Stimulated activated naive CD8-positive, alpha-beta T cell treated with anti-CD3 and anti-CD28 coated beads, Interleukin-15, Interleukin-2, amounts not matched to agents 100 U/mL and 50 U/mL, for 24 hours (primary cell): ENCODE measurements at places on chromosomes 16 and 17.

GRCh38 chr17:36027761-36028160, 10.0 kb upstream of the CCL23 start:
- no peak for DNase-seq

DNA sequence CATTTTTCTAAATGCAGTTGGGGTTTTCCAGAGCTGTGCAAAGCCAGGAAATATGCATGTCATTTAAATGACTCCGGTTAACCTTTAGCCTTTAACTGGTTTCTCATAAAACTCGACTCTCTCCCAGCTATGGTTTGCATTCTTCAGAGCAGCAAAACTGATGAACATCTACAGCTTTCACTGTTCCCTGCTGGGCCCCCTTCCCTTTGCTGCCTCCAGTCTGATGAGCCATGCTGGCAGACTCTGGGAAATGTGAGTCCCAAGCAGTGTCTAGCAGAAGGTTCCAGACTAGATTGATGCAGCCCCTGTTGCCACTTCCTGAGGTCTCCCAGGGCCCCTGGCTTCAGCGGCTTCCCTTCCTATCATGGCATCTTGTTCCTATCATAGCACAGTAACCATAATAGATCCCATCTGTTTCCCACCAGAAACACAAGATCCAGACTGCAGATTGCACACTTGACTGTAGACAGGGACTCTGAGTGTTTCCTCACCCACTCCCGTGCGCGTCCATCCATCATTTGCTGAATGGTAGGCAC, 135.4 kb downstream of the CLEC16A start:
- DNase-seq: peak; percentile 48

DNA sequence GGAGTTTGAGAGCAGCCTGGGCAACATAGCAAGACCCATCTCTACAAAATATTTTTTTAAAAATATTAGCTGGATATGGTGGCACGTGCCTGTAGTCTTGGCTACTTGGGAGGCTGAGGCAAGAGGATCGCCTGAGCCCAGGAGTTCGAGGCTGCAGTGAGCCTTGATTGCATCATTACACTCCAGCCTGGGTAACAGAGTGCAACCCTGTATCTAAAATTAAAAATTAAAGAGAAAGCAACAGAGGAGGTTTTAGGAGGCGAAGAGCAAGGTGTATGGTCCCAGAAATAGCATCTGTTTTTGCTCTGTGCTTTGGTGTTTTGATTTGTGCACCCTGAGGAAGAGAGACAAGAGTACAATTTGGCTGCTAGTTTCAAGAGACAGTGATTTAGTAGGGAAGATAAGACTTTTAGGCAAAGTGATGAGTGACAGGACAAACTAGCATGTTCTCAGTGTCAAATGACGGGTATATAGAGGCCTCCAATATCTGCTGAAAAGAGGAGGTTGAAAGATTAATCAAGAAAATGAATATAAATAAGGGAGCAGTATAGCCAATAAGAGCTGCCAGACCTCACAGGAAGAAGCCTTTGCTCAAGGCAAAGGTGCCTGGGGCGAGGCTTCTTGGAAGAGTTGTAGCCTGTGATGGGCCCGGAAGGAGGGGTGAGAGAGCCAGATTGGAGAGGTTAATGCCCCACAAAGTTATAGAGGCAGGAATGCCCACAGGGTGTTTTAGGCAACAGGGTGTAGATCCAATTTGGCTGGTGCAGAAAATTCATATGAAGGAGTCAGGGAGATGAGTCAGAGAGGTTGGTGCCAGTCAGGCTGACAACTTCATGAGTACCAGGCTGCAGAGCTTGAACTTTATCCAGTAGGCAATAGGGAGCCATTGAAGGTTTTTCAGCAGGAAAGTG, 11.4 kb downstream of the HLF start:
- DNase-seq: no peak

- DNase-seq: no peak
Measured at GRCh38 chr17:74808714-74809430, 32.7 kb upstream of the NAT9 start.

- peak; percentile 37 for DNase-seq
Measured at GRCh38 chr17:30093463-30094147, 23.0 kb upstream of the NSRP1 start.

DNA sequence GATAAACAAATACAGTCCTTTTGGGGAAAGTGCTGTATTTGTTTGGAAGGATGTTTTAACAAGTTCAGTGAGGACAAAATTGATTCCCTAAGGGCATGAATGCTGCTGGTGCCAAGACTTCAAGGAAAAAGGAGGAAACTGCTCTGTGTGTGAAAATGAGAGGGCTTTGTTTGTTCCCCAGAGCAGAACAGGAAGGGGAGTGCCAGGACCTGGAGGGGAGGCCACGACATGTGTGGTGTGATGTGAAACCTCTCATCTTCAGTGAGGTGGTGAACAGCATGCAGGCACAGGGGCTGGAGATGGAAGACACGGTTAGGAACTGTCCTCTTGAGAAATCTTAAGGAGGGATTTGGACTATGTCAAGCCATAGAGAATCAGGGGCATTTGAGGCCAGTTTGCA, 46.6 kb upstream of the GRIN2A start:
- DNase-seq: no peak

DNA sequence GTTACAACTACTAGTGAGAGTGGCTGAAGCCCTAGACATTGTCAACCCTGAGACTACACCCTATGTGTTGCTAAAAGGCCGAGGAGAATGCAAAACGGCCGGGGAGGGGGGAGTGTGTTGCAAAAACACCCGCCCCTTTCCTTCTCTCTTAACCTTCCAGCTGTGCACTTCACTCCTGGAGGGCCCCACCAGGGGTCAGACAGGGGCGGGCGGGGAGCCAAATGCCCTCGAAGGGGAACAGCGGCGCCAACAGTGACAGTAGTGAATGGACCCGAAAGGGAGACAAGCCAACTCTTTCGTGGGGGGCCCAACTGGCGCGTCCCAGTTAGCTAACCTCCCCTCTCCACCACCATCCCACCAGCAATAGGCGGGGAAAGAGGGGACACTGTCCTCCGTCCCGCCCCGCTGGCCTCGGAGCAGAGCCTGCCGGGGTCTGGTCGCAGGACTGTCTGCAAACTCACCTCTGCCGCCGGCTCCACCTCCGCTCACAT, 352 bp downstream of the MARF1 start:
- peak; percentile 87 for DNase-seq

- DNase-seq: no peak
Measured at GRCh38 chr17:1552932-1553331, 9.7 kb downstream of the PITPNA start.

DNA sequence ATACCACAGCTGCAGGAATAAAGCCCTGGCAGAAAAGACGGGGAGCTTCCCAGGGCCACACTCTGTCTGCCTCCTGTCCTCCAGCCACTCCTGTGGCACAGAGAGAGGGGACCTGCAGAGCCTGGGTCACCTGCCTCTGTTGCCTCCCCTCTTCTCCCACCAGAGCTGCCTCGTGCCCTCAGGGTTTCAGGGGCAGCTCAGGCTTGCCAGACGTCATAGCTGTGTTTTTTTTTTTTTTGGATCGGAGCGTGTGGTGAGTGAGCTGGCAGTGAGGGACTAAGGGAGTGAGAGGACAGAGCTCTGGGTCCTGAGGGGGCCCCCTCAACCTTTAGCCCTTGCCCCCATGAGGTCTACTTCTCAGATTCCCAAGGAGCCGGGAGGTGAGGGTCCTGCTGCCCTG, 2.1 kb downstream of the PIK3R6 start:
- no peak for DNase-seq

DNA sequence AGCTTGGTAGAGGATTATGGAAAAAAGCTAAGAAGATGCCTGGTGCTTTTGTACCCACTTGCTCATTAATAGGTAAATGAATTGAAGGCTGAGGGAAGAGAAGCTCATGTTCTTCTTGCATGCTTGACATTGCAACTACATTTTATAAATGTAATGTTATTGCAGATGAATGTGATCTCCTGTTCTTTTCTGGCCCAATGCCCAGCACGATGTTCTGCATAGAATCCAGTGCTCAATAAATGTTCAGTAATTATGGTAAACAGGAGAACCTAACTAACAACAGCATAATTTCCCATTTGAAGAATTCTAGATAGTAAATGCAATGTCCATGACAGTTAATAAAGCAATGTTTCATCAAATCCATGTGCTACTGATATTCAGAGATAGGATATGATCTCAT, 638.2 kb upstream of the SOX9 start:
- DNase-seq: no peak

DNA sequence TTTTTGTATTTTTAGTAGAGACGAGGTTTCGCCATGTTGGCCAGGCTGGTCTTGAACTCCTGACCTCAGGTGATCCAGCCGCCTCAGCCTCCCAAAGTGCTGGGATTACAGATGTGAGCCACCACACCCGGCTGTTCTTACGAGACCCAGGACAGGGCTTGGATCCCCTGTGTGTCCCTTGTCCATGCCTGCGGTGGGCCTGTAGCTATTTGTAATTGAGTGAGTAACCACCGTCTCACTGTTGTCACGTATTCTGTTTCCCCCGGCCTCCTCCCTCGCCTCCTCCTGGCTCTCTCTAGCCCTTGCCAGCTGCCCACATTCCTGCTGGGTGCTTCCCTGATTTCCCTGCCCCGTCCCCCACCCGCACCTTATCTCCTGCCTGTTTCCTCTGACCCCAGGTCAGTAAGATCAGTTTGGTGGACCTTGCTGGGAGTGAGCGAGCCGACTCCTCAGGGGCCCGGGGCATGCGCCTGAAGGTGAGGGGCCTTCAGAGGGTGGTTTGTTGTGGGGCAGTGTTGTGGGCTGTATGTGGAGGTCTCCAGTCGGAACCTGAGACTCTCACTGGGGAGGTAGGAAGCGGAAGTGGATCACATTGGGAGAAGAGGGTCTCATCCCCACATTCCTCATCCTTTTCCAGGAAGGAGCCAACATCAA, 5.6 kb downstream of the KIF1C start:
- no peak for DNase-seq

- DNase-seq: no peak
Measured at GRCh38 chr16:3010510-3010909, 2.2 kb upstream of the CLDN9 start.

DNA sequence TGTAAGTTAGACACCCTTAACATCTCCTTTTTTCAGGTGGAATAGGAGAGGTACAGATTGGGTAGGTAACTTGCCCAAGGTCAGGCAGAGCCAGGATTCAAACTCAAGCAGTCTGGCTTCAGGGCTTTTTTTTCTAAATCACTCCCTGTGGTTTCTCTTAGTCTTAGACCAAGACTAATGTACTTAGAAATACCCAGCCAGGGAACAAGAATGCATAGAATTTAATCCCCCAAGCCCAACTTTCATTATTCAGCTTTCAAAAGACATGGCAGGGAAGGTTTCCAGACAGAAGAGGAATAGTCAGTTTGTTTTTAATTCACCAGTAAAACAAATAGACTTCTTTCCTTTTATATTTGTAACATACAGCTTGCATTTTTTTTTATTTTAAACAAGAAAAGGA, 305.2 kb upstream of the RBFOX1 start:
- DNase-seq: no peak

- DNase-seq: no peak
Measured at GRCh38 chr16:22217890-22218730, 12.0 kb downstream of the EEF2K start.

GRCh38 chr17:72423718-72424117, 302.9 kb downstream of the SOX9 start:
- no peak for DNase-seq

- DNase-seq: no peak
Measured at GRCh38 chr16:52584354-52585320, 37.7 kb upstream of the TOX3 start.
